Panc1 (cell line): ENCODE measurements at places on chromosomes 16 and 17.
A peak's percentile ranks its signal among the peaks of the same experiment; 100 is the strongest.

- H3K4me3 ChIP-seq, result no peak overlapping the region
- no peak overlapping the region for H3K27ac ChIP-seq
- no peak for DNase-seq
- H3K4me1 ChIP-seq, result no peaks in the 10 kb centered on the region
- no peaks in the 10 kb centered on the region for H3K36me3 ChIP-seq
- no peaks in the 10 kb centered on the region for H3K27me3 ChIP-seq
These were observed 680.6 kb upstream of the C16orf82 start for GRCh38 chr16:26386096-26386495.

GRCh38 chr16:86862595-86863280 lies 284.4 kb downstream of the FOXL1 start:
- no peaks in the 10 kb centered on the region; the same call in 1 of the 2 replicates for H3K4me1 ChIP-seq
- no peak for DNase-seq
- no peaks in the 10 kb centered on the region for H3K27me3 ChIP-seq
- no peaks in the 10 kb centered on the region for H3K36me3 ChIP-seq
- H3K27ac ChIP-seq, result no peak overlapping the region
- no peak overlapping the region for H3K4me3 ChIP-seq

DNA sequence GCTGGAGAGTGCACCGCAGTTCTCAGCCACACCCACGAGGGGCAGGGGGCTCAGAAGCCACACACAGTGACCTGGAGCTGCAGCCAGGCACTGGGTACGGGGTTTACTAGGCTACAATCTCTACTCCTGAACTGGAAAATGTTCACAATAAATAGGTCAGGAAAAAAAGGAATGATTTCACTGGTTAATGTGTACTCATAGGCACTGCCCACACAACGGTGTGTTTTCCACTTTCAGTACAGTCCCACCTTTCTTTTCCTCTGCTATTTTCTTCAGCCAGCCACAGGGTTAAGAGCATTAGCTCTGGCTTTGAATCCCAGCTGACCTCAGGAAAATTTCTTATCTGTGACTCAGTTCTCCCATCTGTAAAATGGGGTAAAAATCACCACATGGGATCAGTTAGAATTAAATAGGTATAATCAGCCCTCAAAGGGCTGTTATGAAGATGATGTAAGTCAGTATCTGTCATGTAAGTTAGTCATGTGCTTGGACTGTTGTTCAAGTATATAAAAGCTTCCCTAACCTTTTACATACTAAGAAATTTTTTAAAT lies 35.7 kb downstream of the ZCCHC14 start:
- peak overlapping the region; percentile 52; the same call in 1 of the 2 replicates for H3K27ac ChIP-seq
- no peaks in the 10 kb centered on the region for H3K27me3 ChIP-seq
- DNase-seq, result no peak
- peaks cover 25% of the 10 kb centered on the region for H3K4me1 ChIP-seq

GRCh38 chr16:84531671-84532111 lies 27.2 kb upstream of the MEAK7 start:
- H3K4me1 ChIP-seq, result peaks cover 14% of the 10 kb centered on the region
- H3K36me3 ChIP-seq, result no peaks in the 10 kb centered on the region
- H3K27ac ChIP-seq, result peak overlapping the region; percentile 81
- H3K4me3 ChIP-seq, result no peak overlapping the region; the same call in 1 of the 2 replicates
- no peaks in the 10 kb centered on the region for H3K27me3 ChIP-seq

GRCh38 chr16:68244903-68245853 lies at the start of gene PLA2G15:
PLA2G15 (plus strand) TSS chr16:68245373; CDS start chr16:68245427, 54 bp downstream.
- peaks cover 9% of the 10 kb centered on the region for H3K4me1 ChIP-seq
- no peaks in the 10 kb centered on the region for H3K27me3 ChIP-seq
- no peaks in the 10 kb centered on the region for H3K36me3 ChIP-seq
- peak within 1 kb of the TSS; percentile 85 for H3K4me3 ChIP-seq
- no peak for DNase-seq

- peaks cover 2% of the 10 kb centered on the region; the same call in 1 of the 2 replicates for H3K36me3 ChIP-seq
- DNase-seq, result no peak
- H3K4me1 ChIP-seq, result peaks cover 9% of the 10 kb centered on the region
- H3K27me3 ChIP-seq, result no peaks in the 10 kb centered on the region
These were observed 32.3 kb downstream of the TRPV2 start for GRCh38 chr17:16447676-16448075.

DNA sequence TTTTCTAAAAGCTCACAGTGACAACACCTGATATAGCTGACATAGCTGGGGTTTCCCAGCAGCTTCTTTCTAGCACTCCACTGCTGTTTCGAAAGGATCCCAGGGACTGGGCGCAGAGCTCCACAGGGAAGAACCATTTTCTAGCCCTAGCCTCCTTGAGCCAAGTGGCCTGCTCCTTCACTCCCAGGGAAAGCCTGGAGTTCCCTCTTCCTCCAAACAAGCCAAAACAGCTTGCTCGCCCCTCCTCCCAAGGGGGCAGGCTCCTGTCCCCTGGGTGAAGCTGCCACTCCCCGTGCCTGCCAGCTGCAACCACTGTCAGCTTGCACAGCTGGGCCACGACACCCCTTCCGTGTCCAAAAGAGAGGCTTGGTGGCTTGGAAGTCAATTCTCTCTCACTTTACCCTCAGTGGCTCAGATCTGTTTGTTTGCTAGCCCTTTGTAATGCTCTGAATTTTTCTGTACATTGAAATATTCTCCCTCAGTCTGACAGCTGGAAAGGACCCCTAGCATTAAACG lies 59.8 kb downstream of the CYTH1 start:
- H3K27ac ChIP-seq, result no peak overlapping the region
- no peak overlapping the region for H3K4me3 ChIP-seq
- no peaks in the 10 kb centered on the region for H3K27me3 ChIP-seq
- H3K4me1 ChIP-seq, result peaks cover 65% of the 10 kb centered on the region

DNA sequence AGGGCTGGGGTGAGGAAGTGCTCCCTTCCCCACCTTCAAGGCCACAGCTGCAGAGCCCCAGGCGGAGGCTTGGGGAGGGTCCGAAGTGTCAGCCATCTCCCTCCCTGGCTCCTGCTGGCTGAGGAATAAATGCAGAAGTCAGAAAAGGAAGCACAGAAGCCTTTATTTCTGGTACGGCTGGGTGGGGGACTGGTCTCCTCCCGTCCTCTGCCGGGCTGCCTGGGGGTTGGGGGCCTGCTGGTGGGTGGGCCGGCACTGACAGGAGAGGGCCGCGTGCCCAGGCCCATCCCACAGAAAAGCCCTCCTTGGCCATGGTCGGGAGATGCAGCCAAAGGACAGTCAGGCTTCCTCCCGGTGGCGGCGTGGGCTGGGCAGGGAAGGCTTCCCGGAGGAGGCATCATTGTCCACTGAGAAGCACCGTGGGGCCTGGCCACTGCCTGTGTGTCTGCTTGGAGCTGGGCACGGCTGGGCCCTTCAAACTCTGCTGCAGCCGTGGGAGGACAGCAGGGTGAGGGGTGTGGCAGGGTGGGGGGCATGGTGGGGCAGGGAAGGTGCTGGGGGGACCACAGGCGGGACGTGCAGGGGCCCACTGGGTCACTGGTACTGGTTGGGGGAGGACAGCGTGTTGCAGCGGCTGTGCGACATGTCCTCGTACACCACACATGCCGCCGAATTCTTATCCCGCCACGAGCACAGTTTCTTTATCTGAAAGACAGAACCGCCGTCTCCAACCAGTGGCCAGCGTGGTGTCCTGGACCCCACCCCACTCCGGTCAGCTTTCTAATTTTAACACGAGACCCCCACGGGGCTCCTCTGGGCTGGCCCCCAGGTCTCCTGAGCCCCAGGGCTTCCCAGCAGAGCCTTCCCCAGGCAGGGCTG lies 2.4 kb downstream of the CD7 start:
- no peak for DNase-seq
- H3K36me3 ChIP-seq, result no peaks in the 10 kb centered on the region
- H3K27ac ChIP-seq, result no peak overlapping the region
- H3K4me3 ChIP-seq, result no peak overlapping the region
- no peaks in the 10 kb centered on the region for H3K4me1 ChIP-seq

DNA sequence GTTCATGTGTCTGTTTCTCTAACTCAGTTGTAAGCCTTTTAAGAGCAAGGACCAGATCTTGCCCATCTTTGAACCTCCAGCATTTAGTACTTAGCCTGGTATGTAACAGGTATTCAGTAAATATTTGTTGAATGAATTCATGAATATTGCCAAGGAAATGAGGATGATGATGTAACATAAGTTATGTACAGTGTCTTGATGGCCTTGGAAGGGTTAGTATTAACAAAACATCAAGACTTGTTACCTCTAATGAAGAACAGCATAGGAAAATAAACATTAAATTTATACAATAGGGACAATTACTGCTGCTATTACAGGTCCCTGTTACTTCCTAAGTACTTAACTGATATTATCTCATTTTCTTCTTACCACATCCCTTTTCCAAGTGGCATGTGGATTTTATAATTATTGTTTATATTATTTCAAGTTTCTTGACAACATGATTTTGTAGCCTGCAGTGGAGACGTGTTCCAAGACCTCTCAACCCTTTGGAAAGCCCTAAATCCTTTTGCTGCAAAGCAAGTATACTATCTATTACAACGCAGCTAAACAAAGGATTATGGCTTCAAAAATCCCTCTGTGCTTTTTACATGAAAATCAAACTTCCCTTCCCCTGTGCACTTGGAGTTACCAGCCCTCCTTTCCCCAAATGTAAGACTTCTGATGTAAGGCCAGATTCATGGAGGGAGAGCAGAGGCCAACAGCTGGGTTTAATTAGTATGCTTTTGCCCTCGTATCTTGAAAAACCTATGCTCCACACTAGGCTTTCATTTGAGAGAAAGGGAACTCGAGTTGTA lies 77.4 kb upstream of the SMIM36 start:
- no peaks in the 10 kb centered on the region for H3K27me3 ChIP-seq
- no peaks in the 10 kb centered on the region for H3K36me3 ChIP-seq
- DNase-seq, result no peak
- H3K27ac ChIP-seq, result no peak overlapping the region
- H3K4me1 ChIP-seq, result no peaks in the 10 kb centered on the region

DNA sequence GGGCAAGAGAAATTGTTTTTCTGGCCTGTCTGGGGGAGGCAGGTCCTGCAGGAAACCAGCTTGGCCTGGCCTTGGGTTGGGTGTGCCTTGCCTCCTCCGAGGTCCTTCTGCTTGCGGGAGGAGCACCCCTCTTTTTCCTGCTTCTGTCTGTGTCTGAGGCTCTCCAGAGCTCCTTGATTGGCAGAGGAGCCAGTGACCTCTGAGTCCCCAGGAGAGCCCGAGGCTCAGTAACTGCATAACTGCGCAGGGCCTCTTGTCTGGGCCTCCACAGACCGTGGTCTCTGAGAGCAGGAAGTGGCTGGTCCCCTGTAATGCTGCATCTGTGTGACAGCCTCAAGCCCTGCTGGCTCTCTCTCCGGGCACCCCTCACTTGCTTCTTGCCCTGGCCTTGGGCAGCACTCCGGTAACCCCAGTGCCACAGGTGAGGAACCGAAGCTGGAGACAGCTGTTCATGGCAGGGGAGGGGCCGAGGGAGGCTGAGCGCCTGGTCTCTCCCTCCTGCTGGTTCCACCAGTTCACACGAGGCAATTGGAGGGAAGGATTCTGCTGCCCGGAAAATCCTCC lies 1.6 kb downstream of the CAPN15 start:
- H3K4me1 ChIP-seq, result peaks cover 50% of the 10 kb centered on the region
- H3K4me3 ChIP-seq, result peak overlapping the region; percentile 86
- H3K36me3 ChIP-seq, result no peaks in the 10 kb centered on the region
- H3K27ac ChIP-seq, result peak overlapping the region; percentile 79

GRCh38 chr16:64162613-64163375 lies 959.1 kb downstream of the CDH11 start:
- H3K4me3 ChIP-seq, result no peak overlapping the region
- DNase-seq, result no peak
- no peaks in the 10 kb centered on the region for H3K4me1 ChIP-seq
- no peak overlapping the region for H3K27ac ChIP-seq
- no peaks in the 10 kb centered on the region for H3K36me3 ChIP-seq
- H3K27me3 ChIP-seq, result no peaks in the 10 kb centered on the region

- peak within 1 kb of the TSS; percentile 44 for H3K4me3 ChIP-seq
- H3K27ac ChIP-seq, result peak within 1 kb of the TSS; percentile 88
- no peaks in the 10 kb centered on the region for H3K27me3 ChIP-seq
- DNase-seq, result no peak
- H3K36me3 ChIP-seq, result no peaks in the 10 kb centered on the region
These were observed at the start of gene TRPV2 for GRCh38 chr17:16415031-16415924. TRPV2 (plus strand) TSS chr17:16415571; CDS start chr17:16417669, 2,098 bp downstream.

DNA sequence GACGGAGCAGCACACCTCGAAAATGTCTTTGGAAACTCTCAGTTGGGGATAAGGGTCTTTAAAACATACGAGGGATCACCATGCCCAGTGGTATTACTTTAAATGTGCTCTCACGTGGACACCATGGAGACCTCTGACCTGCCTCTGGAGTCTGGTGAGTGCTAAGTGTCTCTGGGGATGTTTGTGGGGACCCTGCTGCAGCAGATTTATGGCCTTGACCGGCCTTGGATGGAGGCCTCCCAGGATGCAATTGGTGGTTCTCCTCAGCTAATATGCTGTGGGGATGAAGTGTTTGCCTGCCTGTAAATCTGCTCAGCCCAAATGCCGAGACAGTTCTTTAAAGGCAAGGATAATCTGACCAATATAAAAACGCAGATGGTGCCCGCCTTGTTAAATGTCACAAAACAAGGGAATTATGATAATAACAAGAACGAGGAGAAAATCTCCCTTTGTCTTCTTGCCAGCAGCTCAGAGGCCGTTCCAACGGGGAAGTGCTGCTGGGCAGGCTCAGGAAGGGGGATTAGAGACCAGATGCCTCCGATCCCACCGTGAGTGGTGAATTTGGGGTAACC lies 154.4 kb downstream of the ABCC12 start:
- H3K27ac ChIP-seq, result no peak overlapping the region
- H3K4me1 ChIP-seq, result no peaks in the 10 kb centered on the region
- H3K4me3 ChIP-seq, result no peak overlapping the region
- no peak for DNase-seq
- H3K27me3 ChIP-seq, result no peaks in the 10 kb centered on the region

- DNase-seq, result no peak
- H3K4me1 ChIP-seq, result no peaks in the 10 kb centered on the region
- H3K36me3 ChIP-seq, result no peaks in the 10 kb centered on the region; the same call in 1 of the 2 replicates
- no peak overlapping the region for H3K27ac ChIP-seq
- H3K4me3 ChIP-seq, result no peak overlapping the region
These were observed 10.9 kb downstream of the FLII start for GRCh38 chr17:18247613-18248001.

DNA sequence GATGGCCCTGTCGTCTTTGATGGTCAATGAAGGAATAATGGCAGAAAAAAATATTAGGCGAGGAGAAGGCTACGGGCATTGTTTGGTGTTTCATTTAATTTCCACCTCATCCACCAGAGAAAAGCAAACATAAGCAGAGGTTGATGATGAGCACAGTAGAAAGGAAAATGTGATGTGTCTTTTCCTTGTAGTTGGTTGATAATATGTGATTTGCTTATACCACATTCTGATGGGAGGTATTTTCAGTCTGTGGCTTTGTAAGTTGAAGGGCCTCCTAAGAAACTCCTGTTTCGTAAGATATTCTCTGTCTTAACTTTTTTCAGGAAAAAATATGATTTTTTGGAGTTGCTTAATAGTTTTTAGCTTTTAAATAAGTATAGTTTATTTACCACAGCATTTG lies 215.7 kb downstream of the PRKCA start:
- H3K36me3 ChIP-seq, result no peaks in the 10 kb centered on the region
- H3K4me1 ChIP-seq, result peaks cover 16% of the 10 kb centered on the region
- H3K27me3 ChIP-seq, result no peaks in the 10 kb centered on the region
- no peak for DNase-seq

DNA sequence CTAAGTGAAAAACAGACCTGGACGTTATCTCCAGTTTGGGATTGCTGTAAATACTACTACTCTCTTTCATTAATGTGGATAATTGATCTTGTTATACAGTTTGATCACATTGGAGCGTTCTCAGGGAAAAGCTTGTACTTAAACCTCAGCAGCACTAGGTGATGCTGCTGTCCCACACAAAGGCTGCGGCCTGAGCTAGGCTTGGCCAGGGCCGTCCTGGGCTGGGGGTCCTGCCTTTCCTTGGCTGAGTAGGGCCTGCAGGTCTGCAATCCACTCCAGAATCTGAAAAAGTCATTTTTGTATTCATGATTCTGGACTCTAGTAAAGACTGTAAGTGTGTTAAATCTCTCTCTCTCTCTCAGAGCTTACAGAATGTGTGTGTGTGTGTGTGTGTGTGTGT lies 23.7 kb upstream of the PMFBP1 start:
- H3K4me3 ChIP-seq, result no peak overlapping the region
- no peaks in the 10 kb centered on the region for H3K27me3 ChIP-seq
- no peaks in the 10 kb centered on the region for H3K36me3 ChIP-seq
- H3K4me1 ChIP-seq, result no peaks in the 10 kb centered on the region
